ENCODE measurements at places on chromosomes 4 and X.

GRCh38 chr4:174575436-174575835 lies 53.1 kb upstream of the HPGD start:
- ATAC-seq: no peak

GRCh38 chrX:118459494-118459893 lies 36.1 kb upstream of the DOCK11 start:
- ATAC-seq: no peak

DNA sequence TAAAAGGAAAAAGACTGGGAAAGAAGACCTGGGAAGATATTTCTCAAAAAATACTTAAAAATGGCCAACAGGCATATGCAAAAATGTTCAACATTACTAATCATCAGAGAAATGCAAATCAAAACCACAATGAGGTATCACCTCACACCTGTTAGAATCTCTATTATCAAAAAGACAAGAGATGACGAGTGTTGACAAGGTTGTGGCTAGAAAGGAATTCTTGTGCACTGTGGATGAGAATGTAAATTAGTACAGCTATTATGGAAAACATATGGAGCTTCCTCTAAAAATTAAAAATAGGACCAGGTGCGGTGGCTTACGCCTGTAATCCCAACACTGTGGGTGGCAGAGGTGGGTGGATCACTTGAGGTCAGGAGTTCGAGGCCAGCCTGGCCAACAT lies 50.0 kb downstream of the C4orf46 start:
- no peak for ATAC-seq

GRCh38 chr4:25075129-25075528 lies 44.4 kb upstream of the LGI2 start:
- no peak for ATAC-seq

- no peak for ATAC-seq
Observed at GRCh38 chr4:173489514-173489913, 40.5 kb downstream of the HAND2 start.

- no peak for ATAC-seq
Observed at GRCh38 chrX:8049827-8050226, 121.2 kb downstream of the VCX2 start.

DNA sequence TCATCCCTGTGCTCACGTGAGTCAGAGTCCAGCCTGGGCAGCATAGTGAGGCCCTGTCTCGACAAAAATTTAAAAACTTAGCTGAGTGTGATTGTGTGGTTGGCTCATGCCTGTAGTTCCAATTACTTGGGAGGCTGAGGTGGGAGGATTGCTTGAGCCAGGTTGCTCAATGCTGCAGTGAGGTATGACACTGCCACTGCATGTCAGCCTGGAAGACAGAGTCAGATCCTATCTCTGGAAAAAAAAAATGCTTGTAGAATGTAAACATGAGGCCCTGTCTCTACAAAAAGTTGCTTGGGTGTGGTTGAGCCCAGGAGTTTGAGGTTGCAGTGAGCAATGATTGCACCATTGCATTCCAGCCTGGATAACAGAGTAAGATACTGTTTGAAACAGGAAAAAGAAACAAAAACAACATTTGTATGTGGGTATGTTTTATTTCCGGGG lies 11.3 kb upstream of the YTHDC1 start:
- no peak for ATAC-seq

GRCh38 chr4:135244056-135244455 lies 1042.5 kb upstream of the PABPC4L start:
- no peak for ATAC-seq

- no peak for ATAC-seq
Observed at GRCh38 chr4:164926301-164926700, 49.3 kb downstream of the APELA start.

DNA sequence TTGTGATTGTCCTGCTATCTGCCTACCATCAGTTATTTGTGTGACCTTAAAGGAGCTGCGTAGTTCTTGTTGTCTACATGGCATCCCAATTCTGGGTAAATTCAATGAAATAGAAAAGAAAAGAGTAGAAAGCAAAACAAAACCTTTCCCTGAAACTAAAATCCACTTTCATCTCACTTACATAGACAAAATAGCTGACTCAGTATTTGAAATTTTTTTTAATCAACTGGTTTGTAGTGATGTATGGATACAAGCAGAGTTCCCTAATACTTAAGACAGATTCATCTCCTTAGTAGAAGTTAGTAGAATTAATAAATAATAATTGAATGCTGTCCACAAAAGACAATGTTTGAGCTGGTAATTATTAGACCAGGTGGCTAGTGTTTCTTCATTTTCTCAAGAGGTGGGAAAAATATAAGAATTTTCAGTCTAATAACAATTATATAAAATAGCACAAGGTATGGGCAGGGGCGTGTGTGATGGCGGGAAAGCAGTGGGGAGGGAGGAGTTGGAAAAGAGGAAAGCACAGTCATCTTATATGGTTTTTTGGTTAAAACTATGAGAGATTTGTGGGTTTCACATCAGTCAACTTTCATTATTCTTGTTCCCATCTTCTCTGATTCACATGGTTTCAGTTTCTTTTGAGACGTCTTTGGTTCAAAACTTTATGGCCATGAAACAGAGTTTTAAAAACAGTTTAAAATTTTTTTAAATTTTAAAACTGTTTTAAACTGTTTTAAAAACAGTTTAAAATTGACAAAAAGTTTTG lies 275.2 kb downstream of the SPRY1 start:
- peak; percentile 69 for ATAC-seq

- peak; percentile 53 for ATAC-seq
Observed at GRCh38 chrX:71609095-71609750, 9.1 kb downstream of the CXCR3 start.

- no peak for ATAC-seq
Observed at GRCh38 chr4:23811161-23811560, 78.7 kb downstream of the PPARGC1A start.

DNA sequence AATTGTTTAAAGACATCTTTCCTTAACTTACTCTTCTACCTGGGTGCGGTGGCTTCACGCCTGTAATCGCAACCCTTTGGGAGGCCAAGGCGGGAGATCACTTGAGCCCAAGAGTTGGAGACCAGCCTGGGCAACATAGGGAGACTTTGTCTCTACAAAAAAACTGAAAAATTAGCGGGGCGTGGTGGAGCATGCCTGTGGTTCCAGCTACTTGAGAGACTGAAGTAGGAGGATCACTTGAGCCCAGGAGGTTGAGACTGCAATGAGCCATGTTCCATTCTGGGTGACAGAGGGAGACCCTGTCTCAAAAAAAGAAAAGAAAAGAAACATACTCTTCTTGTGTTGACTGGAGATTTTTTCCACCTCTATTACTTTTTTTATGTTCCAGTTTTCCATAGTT lies 181.9 kb downstream of the RAPGEF2 start:
- no peak for ATAC-seq

DNA sequence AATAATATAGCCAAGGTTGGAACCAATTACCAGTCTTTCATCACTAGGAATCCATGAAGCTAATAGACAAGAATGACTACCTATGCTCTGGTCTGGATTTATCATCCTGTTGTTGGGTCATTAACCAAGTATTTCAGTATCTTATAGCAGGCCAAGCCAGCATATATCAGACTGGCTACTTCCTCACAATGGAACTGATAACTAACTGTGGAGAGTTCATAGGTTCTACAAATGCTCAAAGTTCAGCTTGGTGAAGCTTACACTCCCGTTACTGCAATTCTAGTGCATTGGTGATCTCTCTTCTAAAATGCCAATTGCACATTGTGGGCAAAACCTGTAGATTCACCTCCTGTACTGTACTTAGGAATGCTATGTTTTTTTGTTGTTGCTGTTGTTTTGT lies 4.8 kb downstream of the TRPC5OS start:
- ATAC-seq: no peak

- no peak for ATAC-seq
Observed at GRCh38 chrX:2566055-2566454, 65.3 kb upstream of the DHRSX start.

- ATAC-seq: no peak
Observed at GRCh38 chrX:151902813-151903591, 9.7 kb upstream of the MAGEA4 start.

DNA sequence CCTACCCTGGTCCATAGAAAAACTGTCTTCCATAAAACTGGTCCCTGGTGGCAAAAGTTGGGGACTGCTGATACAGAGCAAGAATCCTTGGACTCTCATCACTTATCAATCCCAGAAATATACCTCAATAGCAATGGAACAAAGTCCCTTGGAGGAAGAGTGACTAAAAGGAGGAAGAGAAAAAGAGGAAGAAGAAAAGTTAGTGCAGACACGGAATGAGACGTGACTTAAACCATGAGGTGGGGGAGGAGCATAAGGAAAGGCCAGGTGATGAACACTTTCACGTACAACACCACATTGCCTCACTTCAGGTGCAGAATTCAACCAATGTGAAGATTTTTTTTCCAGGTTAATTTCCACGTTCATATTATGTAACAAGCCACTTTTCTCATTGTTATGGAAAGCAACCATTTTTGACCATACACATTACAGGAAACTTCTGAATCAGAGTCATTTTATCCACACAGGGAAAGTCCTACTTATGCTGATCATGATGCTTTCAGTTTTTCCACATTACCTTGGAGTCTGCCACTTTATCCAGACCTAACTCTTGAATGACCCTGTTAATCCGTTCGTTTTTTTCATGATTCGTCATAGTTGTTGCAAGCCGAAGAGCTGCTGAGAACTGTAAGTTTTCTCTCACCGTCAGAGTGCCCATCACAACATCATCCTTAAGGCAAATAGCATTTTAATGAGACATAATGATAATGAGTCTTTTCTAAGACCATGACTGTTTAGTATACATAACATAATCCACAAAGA lies 27.7 kb downstream of the ABCG2 start:
- no peak for ATAC-seq

DNA sequence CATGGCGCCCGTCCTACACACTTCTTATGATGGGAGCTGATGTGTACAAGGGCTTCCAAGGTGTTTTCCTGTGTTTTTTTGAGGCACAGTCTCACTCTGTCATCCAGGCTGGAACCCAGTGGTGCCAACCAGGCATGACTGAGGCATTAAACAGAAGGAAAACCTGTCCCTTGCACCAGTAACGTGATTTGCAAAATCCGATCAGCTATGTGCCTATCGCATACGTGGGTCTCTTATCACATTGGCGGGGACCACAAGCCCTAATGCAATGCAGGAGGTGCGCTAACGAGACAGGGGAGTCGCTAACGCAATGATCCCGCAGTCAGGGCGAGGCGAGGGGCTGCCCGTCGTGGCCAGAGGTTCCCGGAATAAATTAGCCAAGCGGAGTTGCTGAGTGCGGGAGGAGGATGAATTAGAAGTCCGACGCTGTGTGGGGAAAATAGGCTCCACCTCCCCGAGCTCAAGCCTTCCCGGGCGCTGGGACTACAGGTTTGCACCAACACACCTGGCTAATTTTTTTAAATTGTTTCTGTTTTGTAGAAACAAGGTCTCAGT lies 162.7 kb downstream of the SHOX start:
- no peak for ATAC-seq

GRCh38 chrX:46255046-46255445 lies 290.2 kb downstream of the ZNF674 start:
- ATAC-seq: no peak

DNA sequence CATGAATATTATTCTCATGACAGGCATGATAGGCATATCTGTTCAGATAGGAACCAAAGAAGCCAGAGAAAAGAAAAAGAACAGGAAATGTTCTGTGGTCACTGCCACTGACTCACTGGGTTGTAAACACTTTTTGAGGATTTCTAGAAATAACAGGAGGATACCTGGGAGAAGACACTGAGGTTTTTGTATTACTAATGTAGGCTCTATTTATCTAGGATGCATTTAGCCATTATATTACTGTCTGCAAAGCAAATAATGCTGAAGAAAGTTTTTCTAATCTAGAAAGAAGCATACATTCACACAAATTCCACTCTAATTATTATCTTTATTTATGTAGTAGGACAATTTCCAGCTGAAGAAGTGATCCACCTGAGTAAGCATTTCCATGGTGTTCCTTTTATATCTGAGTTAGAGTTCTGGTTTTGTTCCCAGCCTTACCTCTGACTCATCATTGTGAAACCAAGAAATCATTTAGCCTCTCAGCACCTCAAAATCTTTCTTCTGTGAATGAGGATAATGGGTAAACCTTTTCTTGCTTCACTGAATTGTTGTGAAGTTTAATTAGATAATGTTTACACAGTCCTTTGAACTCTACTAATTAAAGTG lies 40.2 kb upstream of the EPGN start:
- ATAC-seq: no peak

DNA sequence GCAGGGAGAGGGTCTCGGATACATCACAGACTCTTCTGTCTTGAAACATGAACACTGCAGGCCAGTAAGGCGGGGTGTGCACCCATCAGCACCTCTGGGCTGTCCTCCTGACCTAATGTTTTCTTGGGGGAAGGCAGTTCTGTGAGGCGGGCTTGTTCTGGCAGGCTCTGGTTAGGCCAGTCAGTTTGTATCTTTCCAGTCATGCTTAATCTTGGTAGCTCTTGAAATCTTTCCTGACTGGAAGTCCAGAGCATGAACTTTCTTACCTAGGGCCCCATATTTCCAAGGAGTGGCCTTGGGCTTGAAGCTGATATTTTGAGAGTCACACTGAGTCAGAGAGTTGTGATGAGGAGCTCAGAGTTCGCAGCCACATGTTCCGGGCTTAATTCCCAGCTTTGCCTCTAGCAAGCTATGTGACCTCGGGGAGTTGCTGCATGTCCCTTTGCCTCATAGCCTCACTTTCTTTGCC lies 54.2 kb upstream of the RASSF6 start:
- no peak for ATAC-seq

DNA sequence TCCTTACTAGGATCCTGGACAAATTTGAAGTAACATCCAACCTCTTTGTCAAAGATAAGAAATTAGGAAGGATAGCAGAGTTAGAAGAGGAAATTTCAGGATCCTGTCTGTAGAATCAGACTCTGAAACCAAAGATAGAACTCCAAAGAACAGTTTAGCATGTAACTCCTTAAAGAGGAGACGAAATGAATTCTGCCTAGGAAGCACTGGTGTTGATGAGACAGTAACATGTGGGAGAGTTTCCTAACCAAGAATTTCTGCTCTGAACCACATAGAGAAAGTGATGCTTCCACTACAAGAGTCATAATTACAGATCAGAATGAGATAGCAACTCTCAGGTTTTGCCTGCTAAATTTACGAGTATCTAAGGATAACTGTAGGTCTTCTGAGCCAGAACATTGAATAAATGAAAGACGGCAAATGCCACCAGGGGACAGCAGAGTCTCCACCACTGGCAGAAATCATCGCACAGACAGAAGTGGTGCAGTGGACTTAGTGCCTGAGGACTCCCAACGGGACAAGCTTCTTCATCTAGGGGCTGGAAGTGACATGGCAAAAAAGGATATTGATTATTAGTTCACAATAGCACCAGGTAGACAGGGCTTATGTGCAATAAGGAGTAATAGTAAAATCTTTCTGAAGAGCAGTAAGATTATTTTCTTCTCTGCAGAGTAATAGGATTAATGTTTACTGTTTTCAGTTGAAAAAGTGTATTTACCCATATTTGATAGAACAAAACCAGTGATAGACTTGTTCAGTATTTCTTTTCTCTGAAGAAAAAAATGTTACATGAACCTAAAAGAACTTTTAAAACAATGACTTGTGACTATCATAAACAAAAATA lies 6.7 kb upstream of the PPID start:
- ATAC-seq: peak; percentile 72

DNA sequence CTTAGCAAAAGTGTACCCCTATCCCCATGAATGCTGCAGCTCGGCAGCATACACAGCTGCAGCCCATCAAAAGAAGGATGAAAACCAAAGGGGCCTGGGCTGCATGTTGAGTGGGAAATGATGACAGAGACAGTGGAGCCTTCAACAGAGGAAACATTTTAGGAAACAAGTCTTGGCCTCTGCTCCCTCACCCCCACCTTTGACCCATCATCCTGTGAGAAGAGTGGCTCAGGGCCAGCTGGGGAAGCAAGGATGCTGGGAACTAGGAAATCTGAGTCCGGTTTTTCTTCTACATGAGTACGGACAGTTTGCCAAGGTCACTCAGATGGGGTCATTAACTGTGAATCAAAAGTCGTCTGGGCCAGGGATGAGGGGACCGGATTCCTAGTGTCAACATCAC lies 37.2 kb downstream of the IDS start:
- no peak for ATAC-seq

Data from activated CD4-positive, CD25-positive, alpha-beta regulatory T cell treated with anti-CD3 and anti-CD28 coated beads, Interleukin-2, amount 50 U/mL, for 24 hours (primary cell).